Fibroblast of pulmonary artery (primary cell): ENCODE measurements at places on chromosomes 5 and 9.
A peak's percentile ranks its signal among the peaks of the same experiment; 100 is the strongest.

GRCh38 chr5:123482258-123482657 is 29.7 kb upstream of the CSNK1G3 start:
- no peak for DNase-seq

DNA sequence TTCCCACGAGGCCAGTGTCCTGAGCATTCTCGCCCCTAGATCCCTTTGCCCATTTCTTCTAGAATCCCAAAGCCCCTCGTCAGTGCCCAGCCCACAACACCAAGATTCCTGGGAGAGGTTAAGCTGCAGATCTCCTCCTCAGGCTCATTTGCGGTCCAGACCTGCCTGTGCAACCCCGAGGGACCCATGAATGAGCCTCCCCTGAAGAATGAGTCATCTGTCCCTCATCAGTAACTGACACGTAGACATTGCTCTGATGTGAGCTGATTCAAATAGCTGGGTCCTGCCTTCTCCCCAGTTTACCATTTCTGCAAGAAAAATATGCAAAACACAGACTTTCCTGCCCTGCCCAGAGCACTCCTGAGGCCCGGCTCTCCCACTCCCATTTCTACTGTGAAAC is 92.8 kb downstream of the ADCY2 start:
- DNase-seq, result no peak

- no peak for DNase-seq
Observed at GRCh38 chr5:54263447-54263846, 46.9 kb downstream of the ARL15 start.

- DNase-seq, result no peak
Observed at GRCh38 chr9:127222388-127223095, 42.0 kb upstream of the GARNL3 start.

DNA sequence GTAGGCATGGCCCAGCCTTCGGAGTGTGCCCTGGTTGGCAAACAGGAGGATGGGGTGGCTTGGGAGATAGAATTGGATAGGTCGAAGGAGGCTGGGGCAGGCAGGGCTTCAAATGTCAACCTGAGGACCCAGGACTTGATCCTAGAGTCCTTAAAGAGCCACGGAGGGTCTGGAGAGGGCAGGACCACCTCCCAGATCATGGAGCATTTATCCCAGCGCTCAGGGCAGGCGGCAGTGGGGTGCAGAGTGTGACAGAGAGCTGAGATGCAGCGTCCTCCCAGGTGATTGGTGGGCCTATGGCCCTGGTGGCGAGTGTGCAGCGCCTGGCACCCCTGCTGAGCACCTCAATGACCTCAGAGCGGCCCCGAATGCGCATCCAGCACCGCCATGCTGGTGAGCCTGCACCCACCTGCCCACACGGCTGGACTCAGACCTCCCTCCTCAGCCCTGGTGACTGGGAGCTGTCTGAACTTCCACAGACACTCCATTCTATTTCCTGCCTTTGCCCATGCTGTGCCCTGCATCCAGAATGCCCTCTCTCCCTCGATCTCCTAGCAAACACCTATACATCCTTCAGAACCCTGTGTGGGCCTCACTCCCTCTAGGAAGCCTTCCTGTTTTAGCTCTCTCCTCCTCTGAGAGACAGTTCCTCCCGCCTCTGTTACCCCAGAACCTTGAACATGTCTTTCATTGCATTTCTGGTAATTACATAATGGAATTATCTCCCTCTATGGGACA is 6.3 kb downstream of the ADGRD2 start:
- DNase-seq, result no peak

DNA sequence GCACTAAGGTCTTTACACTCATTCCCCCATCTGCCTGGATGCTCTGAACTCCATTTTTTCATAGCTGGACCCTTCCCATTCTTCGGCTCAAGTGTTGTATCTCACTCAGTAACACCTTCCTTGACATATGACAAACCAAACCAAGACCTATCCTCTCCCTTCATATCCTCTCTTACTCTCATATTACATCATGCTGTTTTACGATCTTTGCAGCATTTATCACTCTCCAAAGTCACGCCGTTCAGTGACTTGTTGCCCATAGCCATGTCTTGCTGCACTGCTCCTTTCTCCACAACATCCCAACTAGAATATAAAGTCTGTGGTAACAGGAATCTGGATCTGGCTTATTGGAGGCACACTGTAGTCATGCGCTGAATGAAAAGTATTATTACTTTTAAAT is 923.6 kb upstream of the DMAC1 start:
- no peak for DNase-seq

GRCh38 chr9:109441296-109441695 is 56.8 kb downstream of the PTPN3 start:
- DNase-seq, result peak; percentile 9

DNA sequence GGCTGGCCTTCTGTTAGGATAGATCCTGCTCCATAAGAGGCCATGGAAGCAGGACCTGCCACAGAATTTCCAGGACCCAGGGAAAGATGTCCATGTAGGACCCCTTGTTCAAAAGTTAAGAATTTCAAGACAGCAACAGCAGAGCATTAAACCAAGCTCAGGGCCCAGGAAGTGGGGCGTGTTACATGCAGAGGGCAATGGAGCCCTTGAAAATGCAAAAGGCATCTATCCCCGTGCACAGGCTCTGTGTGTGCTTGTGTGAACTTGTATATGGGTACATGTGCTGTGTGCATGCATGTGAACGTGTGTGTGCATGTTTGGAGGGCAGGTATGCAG is 14.4 kb upstream of the NKD2 start:
- DNase-seq, result no peak

DNA sequence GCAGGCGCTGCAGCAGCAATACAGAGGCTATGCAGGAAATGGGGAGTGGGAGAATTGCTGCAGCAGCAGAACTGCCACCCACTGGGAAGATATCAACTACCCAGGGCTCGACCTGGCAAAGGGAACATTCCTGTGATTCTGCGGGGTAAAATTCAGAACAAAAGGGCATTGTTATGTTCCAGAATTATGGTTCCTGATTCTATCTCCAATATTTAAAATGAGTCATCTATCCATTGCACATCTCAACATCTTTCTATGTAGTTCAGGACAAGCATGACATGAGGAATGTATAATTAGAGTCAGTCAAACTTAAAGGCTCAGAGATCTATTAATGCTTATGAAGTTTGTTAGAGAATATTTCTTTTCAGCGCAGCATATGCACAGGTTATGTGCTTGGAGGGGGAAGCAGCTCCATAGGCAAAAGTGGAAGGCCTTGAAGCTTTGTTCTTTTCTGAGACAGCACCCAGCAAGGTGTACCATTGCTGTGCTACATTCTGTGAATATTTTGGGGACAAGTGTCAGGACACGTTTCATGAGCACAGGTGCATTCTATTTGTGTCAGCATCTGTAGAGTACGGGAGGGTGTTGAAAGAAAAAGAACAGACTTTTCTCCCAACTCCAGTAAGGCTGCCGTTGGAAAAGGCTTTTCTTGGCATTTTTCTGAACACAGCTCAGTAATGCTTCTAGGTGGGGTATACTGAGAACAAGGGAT is 395.6 kb upstream of the MPDZ start:
- no peak for DNase-seq

GRCh38 chr9:77531400-77531799 is 116.7 kb downstream of the GNA14 start:
- DNase-seq, result peak; percentile 16

- DNase-seq, result no peak
Observed at GRCh38 chr5:5025098-5025773, 114.9 kb upstream of the ADAMTS16 start.

DNA sequence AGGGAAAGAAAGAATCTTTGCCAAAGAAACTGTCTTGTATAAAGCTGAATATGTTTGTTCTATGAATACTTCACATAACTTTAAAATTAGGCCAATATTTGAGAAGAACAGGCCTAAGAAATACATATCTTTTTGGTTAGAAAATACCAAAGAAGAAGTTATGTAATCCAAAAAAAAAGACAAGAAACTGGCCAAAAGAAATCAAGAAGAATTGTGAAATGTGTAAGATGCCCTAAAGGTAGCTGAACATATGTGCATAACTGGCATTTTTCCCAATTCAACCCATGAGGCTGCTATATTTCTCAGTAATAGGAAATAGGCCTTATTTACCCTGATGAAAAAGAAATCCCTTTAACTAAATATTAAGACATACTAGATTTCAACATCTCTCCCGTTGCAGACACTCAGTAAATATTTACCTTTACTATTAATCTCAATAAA is 290.0 kb downstream of the CETN3 start:
- DNase-seq, result peak; percentile 68

- peak; percentile 33 for DNase-seq
Observed at GRCh38 chr9:33785914-33786313, 9.4 kb upstream of the PRSS3 start.

GRCh38 chr5:78504704-78505677 is 143.6 kb downstream of the LHFPL2 start:
- DNase-seq, result peak; percentile 100

- peak; percentile 81 for DNase-seq
Observed at GRCh38 chr5:54867310-54867944, 118.0 kb downstream of the ESM1 start.
